ENCODE measurements at places on chromosomes 5 and 9.

DNA sequence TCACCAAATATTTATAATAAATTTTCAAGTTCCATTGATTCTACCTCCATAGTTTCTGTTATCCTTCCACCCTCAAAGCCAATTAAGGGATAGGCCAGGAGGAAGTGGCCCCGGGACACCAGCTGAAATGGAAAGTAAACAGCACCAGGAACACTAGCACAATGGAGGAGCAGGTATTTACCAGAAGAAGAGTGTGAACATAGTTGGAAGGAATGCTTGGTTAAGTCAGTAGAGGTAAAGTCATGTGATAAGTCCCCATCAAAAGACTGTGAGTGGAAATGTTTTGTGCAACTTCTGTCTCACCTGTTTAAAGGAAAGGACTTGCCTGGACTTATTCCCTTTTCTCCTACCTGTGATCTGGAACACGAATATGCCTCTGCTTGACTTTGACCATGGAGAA lies 146.7 kb upstream of the RAI14 start:
- DNase-seq: no peak

GRCh38 chr5:35436400-35437057 lies 181.1 kb upstream of the SPEF2 start:
- DNase-seq: no peak

DNA sequence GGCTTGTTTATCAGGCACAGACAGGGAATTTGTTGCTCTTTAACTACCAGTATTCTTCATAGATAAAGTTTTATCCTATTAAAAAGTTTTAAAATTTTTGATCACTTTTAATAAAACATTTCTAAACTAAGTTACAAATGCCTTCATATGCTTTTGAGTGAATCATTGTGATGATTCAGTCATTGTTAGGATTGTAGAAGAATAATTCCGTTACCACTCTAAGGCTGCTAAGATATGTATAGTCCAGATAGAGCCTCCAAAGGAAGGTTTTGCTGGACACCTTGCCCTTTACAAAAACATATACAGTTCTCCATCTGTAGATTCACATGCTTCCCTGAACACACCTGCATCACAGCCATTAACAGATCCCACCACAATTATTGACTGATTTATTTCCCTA lies 233.7 kb downstream of the SPOCK1 start:
- DNase-seq: no peak

GRCh38 chr5:144844086-144844485 lies 673.4 kb downstream of the KCTD16 start:
- no peak for DNase-seq

- no peak for DNase-seq
These were observed 5.5 kb downstream of the COMMD10 start for GRCh38 chr5:116090302-116090701.
